ENCODE measurements at places on chromosomes 12 and 14.
A peak's percentile ranks its signal among the peaks of the same experiment; 100 is the strongest.

DNA sequence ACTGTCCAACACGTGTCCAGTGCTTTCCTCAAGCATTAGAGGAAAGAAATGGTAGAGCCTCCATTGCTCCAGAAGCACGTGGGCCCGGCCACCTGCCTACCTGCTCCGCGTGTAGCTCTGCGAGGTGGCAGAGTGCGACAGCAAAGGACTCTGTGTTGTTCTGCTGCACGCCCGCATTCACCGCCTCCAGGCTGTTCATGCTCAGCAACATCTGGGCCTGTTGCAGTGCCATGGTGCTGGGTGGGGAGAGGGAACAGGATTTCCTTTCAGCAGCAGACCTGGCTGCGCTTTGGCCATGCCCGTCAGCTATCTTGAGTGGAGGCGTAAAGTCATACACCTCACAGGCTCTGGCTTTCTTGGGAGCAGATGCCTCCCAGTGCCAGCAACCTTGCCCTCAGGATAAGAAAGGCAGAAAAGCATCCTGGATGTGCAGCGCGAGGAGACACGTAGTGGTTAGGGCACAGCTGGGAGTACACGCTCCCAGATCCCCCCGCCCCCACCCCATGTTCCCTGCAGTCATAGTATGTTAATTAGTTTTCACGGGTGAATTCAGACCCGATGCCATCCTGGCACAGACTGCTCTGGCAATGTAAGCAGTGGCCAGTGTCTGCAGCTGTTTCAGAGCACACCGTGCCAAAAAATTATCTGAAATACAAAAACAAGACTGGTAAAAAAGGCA lies 25.1 kb downstream of the ANAPC5 start:
- DNase-seq = no peak

- no peak for DNase-seq
Measured at GRCh38 chr14:93011141-93011529, 88.2 kb downstream of the CHGA start.

GRCh38 chr12:120323772-120324171 lies 3.8 kb downstream of the PLA2G1B start:
- no peak for DNase-seq

- no peak for DNase-seq
Measured at GRCh38 chr14:72925171-72925759, 999 bp upstream of the DCAF4 start.

DNA sequence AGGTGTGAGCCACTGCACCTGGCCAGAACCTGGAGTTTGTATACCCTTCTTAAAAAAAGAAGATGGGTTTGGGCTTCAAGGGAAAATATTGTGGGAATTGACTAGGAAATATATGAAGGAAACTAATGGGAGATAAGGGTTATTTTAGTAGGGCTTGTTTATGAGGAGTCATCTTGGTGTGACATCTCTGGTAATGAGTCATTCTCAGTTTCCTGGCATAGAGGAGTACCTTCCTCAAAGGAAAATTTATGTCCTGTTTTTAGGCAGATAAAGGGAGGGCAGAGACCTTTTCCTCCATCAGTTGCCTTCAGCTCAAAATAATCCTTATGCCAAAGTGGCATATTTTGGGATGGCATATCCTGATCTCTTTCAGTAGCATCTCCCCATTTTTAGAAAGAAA lies 30.6 kb upstream of the NFKBIA start:
- DNase-seq = no peak

GRCh38 chr14:29654901-29655550 lies 272.6 kb downstream of the PRKD1 start:
- no peak for DNase-seq

DNA sequence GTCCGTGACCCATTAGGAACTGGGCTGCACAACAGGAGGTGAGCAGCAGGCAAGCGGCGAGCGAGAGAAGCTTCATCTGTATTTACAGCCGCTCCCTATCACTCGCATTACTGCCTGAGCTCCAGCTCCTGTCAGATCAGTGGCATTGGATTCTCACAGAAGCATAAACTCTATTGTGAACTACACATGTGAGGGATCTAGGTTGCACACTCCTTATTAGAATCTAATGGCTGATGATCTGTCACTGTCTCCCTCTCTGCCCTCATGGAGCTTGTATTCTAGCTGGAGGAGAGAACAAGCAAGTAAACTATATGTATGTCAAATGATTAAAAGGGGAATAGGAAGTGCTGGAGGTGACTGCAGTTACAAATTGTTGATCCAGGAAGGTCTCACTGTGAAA lies 479.1 kb downstream of the EGLN3 start:
- no peak for DNase-seq

DNA sequence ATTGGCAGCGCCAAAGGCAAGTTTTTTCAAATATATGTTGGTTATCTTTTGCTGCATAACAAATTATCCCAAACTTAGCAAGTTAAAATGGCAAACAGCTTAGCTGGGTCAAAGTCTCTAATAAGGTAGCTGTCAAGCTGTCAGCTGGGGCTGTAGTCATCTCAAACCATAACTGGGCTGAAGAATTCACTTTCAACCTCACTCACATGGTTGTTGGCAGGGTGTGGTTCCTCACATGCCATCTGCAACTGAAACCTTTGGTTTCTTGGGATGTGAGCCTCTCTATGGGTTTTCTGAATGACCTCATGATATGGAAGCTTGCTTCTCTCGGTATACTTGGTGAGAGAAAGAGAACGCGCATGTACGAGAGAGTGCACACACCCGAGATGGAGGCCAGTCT lies 125.4 kb downstream of the LRIG3 start:
- no peak for DNase-seq

DNA sequence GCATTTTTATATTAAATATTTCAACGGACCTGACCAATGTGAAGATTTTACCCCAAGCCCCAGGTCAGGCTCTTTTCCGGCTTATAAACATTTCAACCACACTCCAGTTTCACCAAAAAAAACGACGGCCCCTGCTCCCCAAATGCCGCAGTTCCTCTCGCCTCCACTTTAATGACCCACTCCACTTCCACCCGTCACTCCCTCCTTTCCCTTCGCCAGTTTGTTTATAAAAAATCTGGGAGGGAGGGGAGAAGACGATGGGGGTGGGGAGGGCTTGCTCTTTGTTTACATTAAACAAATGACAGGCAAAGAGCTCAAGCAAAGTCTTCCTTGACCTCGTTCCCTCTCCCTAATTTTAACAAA lies 5.4 kb downstream of the SIX6 start:
- no peak for DNase-seq

DNA sequence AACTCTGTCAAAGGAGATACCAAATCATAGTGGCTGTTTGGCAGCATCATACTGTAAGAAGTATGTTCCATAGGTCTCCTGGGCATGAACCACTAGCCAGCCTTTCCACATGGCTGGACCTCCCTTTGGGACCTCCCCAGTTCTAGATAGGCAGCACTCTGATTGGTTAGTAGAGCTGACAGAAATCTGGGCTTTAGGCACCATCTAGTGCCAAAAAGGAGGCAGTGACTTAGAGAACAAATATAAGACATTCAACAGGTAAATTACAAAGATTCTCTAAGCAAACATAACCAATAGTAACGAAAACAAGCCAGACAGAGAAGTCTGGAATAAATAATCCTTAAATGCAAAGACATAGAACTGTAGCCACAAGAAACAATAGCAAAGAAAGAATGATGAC lies 148.0 kb upstream of the PDE3A start:
- DNase-seq = no peak

- no peak for DNase-seq
Measured at GRCh38 chr12:76010732-76011458, 20.7 kb downstream of the PHLDA1 start.

GRCh38 chr14:106141242-106142220 lies 615.1 kb downstream of the TMEM121 start:
- peak; percentile 21 for DNase-seq

DNA sequence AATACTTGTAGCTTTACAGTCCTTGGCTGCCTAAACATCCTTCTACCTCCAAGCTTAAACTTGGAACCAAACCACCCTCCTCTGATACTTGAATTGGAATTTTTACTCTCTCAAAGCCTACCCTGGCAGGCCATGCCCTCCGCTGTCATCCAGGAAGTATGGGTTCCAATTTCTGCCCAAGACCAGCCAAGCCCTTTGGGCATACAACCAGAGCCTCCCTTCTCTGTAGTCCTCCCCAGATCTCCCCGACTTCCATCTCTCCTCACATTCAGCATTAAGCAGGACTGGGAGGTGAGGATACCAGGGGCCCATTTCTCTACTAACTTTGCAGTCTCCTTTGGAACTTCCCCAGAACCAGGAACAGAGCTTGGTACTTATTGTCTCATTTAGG lies 369 bp upstream of the DHH start:
- no peak for DNase-seq

DNA sequence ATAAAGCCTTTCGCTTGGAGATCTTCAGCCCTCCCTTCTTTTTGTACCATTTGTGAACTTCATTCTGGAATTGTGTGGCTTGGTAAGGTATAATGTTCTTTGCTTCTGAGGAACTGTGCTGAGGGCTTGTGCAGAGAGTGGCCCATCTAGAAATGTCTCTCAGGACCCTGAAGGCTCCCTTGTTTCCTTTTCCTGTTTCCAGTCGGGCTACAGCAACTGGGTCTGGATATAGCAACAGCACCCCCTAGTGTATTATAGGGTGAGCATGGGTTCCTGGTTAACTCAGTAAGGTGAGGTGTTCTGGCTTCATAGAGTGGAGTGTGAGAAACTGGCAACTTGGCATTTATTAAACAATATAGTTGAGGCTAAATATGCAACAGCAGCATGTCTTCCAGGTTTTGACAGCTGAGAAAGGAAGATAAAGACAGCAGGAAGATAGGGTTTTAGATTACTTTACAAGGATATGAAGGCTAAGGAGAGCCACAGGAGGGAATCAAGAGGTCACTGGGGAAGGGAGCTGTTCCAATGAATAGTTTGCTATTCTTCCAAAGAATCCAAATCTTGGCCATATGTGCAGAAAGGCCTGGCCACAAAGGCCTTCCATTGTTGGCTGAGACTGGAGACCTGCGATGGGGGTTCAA lies 49.1 kb upstream of the RNU6-8 start:
- DNase-seq = peak; percentile 11

- DNase-seq = no peak
Measured at GRCh38 chr14:51821822-51822221, 38.6 kb upstream of the GNG2 start.

GRCh38 chr14:74904635-74905503 lies 18.2 kb downstream of the RPS6KL1 start:
- no peak for DNase-seq

DNA sequence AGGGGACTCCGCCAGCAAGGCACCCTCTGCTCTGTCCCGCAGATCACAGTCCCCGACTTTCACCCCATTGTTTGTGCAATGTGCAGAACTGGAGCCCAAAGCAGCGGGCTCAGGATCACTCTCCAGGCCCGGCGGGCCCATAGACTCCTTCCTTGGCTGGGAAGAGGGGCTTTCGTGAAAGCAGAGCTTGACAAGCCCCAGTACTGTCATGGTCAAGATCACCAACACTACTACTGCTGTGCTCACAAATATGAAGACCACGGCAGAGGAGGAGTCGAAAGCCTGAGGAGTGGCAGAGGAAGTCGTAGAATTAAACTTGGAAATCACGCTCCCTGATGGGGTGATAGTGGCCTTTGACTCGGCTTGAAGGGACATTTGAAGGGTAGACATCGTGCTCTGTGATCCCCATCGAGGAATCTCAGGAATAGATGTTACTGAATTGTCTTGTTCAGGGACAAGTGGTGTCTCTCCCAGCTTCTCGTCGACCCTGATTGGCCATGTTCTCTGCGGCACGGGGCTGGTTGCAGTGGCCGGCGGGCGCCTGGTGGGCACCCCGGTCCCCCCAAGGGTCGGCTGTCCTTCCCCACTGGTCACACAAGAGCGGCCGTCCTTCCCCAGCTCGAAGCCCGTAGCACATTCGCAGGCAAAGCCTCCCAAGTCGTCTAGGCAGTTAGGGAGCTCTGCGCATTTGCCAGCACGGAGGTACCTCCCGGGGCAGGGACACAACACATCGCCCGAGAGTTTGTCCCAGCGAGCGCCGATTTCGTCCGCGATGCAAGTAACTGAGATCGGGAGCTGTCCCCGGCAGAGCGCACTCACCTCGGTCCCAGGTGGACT lies 1.1 kb downstream of the CLEC14A start:
- DNase-seq = no peak

GRCh38 chr12:34219046-34219770 lies 196.9 kb downstream of the ALG10 start:
- no peak for DNase-seq

DNA sequence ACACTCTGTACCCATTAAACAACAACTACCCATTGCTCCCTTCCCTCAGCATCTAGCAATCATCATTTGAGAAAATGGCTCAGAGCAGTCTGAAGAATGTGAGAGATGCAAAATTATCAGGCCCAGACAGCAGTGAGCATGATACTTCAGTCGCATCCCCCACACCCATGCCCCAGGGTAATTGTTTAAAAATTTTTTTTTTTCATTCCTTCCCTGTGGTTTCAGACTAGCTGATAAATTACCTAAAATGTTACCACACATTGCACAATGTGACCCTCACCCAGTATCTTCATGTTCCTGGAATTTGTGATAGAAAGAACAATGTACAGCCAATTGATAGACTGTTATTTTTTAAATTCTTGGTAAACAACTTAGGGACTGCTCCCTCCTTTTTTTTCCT lies 11.3 kb upstream of the USP15 start:
- DNase-seq = no peak

GRCh38 chr12:3132636-3133404 lies 55.6 kb downstream of the TSPAN9 start:
- DNase-seq = no peak

DNA sequence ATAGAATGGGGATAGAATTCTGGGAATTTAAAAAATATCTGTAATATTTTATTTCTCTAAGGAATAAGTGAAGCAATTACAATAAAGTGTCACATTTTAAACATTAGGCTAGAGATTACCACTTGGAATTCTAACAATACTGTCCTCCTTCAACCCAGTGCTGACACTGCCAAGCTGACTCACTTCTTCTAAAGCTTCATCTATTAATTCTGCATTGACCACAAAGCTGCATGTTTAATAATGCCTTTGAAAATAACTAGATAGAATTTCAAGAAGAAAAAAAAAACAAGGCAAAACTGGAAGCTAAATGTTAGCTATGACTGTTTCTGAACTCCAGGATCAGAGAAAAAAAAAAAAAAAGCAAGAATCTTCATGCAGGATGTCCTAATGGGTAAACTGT lies 970.7 kb upstream of the FBXO33 start:
- DNase-seq = no peak

GRCh38 chr12:22043943-22044342 lies 2.1 kb upstream of the CMAS start:
- DNase-seq = no peak

DNA sequence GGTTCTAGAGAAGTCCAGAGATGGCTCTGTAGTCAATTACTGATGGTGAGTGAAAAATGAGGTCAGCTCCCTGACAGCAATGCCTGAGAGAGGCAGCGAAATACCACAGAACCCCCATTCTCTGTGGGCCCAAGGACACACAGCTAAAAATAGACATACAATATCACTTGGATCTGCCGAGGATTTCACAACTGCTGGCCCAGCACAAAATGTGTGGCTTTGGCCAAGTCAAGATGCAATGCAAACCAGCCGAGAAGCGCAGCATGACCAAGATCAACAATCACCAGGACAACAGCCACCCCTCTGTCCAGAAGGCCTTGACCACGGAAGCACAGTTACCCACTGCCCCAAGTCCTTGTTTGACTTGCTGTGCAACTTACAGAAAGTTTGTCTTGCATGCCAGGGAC lies 52.2 kb downstream of the CKAP4 start:
- DNase-seq = no peak

Data from activated naive CD4-positive, alpha-beta T cell (primary cell).